Left kidney (tissue), 8 donors: ENCODE measurements at places on chromosomes 7 and 10. TPM values are rescaled to one million over a fixed set of nuclear protein-coding genes. Genes with fewer than 3 reads are reported as not detected.
A peak's percentile ranks its signal among the peaks of the same experiment; 100 is the strongest.

The YKT6 gene
- 82.7 TPM for polyA plus RNA-seq

- no peak for DNase-seq
Measured at GRCh38 chr7:16944936-16945335, 63.2 kb upstream of the AGR3 start.

DNA sequence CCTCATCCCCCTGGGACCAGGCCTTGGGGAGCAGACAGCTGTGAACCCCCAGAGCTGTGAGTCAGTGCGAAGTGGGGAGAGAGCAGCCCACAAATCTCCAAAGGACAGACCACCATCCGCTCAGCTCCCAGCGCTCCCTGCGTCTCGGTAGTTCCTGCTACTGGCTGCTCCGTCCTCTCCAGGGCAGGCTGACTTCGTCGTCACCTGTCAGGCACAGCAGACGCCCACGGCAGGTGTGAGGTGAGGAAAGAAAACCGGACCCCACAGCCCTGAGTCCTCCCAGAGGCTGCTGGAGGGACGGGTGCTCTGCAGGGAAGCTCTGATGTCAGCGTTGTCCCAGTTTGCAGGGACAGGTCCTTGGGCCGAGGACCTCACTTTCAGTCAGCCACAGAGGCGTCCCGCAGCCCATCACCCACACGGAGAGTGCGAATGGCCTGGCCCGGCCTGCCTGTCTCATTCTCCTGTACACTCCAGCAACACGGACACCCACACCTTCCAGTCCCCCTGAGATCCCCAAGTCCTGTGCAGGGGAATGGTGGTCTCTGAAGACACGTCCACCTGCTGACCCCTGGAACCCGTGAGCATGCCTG lies 95.2 kb downstream of the DNAJB6 start:
- DNase-seq: no peak

GRCh38 chr7:72190919-72191318 lies 221.2 kb downstream of the CALN1 start:
- DNase-seq: no peak

The PKD2L1 gene
- 0.38 TPM for polyA plus RNA-seq

GRCh38 chr10:103605359-103606096 lies 112.0 kb downstream of the NEURL1 start:
- no peak for DNase-seq

The TMEM248 gene
- 83.9 TPM for polyA plus RNA-seq

DNA sequence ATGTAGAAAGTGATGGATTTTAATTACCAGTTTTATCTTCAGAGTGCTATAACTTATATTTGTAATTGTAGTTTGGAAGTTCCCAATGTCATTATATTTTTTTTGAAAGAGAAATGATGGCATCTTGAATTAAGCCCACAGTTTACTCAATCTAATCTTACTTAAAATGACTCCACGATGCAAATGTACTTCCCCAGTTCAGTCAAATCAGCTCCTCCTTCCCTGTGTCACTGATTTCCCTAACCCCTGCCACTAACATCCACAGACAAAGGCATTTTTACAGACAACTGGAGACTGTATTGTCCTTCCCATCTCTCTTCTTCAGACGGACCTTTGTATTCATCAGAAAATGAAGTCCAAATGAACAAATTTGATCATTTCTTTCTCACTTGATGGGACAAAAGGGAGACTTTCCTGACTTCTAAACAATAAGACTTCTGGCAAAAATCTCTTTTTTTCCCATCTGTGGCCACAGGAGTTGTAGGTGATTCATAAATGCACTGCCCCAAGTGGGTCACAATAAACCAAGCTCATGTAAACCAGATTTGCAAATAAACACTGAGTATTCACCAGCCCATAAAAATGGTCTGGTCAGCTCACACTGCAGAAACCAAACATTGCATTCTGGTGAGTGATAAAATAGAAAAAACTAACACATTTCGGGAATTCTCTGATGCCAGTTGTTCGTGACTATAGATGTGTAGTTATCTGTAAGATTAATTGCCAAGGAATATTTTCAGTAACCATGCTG lies 162.9 kb downstream of the FANK1 start:
- no peak for DNase-seq

DNA sequence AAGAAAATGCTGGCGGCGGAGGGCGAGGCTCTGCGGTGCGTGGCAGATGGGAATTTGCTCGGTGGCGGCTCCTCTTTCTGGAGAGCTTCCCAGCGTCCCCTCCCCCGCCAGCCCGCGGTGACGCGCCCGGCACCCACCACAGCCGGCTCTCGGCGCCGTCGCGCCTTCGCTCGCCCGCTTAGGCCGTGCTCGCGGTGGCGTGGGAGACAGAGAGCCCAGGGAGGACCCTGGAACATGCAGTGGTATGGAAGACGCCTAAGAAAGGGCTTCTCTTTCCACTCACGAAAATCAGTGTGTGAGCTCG lies 576 bp upstream of the CSGALNACT2 start:
- DNase-seq: peak; percentile 68

DNA sequence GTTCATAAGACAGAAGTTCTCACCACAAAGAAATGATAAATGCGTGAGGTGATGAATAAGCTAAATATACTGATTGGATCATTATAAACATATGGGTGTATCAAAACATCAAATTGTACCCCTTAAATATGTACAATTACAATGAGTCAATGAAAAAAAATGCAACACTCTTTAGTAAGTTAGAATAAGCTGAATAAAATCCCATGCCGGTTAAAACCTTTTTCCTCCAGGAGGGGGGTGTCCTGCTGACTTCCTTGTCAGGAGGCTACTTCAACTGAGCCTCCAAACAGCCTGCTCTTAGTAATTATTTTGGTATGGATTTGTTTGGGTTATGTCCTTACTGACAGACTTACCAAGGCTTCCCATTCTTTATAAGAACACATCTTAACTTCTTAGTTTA lies 649.1 kb downstream of the INHBA start:
- no peak for DNase-seq

The PTPN12 gene
- polyA plus RNA-seq: 113 TPM

DNA sequence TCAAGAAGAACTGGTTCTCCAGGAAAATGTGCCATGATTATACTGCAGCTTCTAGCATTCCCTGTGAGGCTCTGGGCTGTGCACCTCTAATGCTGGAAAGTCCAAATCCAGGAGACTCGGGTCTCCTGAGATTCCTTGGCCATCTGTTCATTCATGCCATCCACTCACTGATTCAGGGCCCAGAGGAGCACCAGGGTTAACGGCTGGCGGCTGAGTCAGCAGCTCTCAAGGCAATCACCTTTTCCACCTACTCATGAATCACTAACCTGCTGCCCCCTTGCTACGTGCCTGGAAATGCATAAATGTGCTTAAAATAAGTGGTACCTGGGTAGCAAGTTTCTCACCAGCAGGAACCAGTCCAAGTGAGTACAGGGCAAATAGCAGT lies 132.7 kb downstream of the KCNMA1 start:
- DNase-seq: no peak

- DNase-seq: no peak
Measured at GRCh38 chr7:7706556-7707172, 11.7 kb downstream of the RPA3 start.

- no peak for DNase-seq
Measured at GRCh38 chr10:77149706-77150105, 487.9 kb downstream of the KCNMA1 start.
